ENCODE measurements at places on chromosomes 2 and 18.

DNA sequence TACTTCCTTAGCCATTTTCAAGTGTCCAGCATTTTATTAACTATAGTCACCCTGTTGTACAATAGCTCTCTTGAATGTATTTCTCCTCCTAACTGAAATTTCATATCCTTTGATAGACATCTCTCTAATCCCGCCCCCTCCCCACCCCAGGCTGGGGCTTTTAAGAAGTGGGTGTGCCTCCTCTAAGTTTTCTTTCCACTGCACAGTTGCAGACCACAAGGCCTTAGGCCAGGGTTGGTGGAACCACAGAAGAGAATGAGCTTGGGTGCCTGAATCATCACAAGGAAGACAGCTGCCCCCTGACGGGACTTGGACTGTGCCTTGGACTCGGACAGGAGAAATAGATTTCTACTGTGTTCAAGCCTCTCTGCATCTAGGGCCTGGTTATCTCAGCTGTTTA is 193.4 kb downstream of the HAUS1 start:
- peak; percentile 29 for DNase-seq

DNA sequence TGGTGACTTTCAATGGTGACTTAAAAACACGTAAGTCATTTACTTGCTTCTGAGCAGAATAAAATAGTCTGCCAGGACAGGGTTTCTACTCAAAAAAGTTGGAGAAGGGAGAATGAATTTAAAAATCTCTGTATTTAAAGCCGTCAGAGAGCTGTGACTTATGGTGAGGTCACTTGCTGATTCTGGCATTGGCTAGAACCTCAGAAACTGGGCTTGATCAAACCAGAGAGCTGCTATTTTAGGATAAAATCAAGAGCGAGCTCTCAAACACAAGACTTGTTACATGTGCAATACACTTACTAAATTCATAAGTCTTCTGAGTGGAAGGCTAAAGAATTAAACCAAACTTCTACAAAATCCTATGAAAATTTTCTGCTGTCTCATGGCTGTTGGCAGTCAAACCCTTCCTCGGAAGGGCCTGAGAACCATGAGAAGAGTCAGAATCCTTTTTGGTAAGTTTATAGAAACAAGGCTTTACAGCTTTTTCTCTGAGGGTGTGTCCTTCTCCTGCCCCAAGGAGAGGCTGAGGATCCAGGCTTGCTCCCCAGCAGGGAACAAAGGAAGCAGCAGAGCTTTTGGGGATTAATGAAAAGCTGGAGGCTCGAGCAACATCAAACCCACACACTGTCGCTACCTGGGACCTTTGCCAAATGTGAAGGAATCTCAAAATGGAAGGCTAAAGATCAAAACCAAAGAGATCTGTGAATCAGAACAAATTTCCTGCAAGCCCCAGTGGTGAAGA is 816.4 kb downstream of the SOCS6 start:
- no peak for DNase-seq

DNA sequence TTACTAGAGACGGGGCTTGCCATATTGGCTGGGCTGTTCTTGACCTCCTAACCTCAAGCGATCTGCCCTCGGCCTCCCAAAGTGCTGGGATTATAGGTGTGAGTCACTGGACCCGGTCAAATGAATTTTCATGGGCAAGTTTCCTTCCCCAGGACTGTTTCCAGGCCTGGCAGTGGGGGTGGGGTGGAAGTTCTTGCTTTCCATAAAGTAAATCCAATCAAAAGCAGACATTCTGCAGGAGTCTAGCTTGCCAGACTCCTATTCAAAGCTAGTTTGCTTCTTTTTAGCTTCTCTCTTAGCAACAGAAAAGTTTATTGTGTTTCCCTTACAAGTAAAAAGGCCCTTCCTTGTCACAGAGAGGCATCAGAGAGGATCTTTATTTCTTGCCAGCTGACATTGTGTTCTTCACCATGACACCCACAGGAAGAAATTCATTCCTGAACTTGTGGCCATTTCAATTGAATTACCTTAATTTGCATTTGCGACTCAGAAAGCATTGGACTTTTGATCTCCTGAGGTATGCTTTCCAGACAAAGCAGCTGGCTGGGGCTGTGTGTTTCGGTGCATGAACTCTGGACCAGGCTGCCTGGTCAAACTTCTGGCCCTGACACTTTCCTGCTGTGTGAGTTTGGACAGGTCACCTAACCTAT is 37.9 kb downstream of the LYPD1 start:
- DNase-seq: no peak

GRCh38 chr2:8529706-8530277 is 152.1 kb upstream of the ID2 start:
- DNase-seq: no peak

- no peak for DNase-seq
These were observed 872 bp downstream of the ASB1 start for GRCh38 chr2:238427435-238428162.

DNA sequence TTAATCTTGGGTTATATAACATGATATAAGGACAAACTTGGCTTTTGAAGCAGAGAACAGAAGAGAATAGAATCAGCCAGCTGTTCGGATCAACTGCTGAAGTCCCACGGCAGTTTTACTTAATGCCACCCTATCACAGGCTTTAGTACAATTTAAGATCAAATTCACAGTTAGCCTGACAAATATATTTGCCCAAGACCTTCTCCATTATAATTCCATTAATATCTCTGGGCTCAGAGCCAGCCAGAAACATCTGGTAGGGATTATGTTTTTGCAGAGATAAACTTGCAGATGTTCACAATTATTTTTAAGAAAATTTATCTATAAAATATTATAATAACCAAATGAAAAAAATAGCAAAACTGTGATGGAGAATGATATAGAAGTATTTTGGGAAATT is 381.4 kb downstream of the RAD51AP2 start:
- DNase-seq: no peak

- DNase-seq: no peak
These were observed 10.0 kb downstream of the SLC4A5 start for GRCh38 chr2:74333175-74333574.

GRCh38 chr2:170361090-170361936 is 183.4 kb downstream of the MYO3B start:
- no peak for DNase-seq

All from right forelimb (tissue), 1 donor.